SW 1271 (cell line): ENCODE measurements at places on chromosomes 3 and 15.

DNA sequence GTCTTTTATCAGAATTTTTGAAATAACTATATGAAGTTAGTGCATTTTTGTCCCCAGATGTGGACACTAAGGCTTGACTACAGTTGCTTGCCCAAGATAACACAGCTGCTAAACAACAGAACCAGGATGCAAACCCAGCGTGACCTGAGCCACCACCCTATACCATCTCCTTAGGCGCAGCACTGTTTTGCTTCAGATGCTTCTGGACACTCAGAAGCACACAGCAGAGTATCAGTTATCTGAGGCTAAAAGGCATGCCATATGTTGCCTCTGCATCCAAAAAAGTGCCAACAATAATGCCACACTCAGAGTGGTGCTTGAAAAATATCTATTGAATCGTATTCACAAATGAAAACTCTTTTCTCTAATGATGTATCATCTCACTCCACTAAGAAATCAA is 24.5 kb downstream of the KCNMB2 start:
- DNase-seq: no peak

DNA sequence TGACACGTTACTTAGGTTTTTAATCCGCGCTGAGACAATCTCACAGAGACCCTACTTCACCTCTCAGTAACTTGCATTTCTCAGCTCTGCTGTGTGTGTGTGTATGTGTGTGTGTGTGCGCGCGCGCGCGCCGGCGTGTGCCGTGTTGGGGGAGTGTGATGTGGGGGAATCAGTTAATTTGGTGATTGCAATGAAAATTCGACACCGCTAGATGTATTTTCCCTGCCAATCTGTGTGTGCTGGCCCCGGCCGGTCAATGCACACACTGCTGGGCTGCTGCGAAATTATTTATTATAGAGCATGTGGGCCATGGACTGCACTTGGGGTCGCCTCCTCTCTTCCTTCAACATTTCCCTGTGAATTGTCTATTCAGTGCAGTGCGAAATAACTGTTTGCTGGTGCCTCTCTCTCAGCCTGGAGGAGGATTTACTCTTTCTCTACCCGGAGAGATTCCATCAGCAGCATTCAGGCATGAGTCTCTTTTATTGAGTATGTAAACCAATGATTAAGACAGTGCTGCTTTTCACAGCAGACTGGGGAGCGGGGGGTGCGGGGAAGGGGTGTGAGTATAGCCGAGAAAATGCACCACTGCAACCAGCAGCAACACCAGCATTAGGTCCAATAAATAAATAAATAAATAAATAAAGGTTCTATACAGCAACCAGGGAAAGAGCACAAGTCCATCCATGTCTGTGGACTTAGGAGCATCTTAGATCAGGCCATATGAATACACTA is 2.9 kb downstream of the CADM2 start:
- DNase-seq: no peak

- DNase-seq: no peak
Measured at GRCh38 chr15:70382009-70382749, 284.5 kb upstream of the TLE3 start.

DNA sequence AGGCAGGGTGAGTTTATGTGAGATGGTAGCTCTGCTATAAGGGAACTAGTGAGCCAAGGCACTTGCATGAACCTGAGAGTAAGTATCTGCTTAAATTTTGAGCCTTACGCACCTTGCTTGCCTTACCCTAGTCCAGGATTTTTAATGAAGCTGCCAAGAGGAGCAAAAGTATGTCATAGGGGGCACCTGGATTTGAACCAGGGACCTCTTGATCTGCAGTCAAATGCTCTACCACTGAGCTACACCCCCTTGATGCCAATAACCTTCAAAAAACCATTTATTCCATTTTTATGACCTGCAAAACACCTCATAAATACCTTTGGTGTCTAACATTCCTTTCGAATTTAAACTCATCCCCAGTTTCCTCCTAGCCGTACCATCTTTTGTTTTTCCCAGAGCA is 88.3 kb upstream of the ACP3 start:
- DNase-seq: no peak

- no peak for DNase-seq
Measured at GRCh38 chr15:53453253-53454105, 306.0 kb downstream of the WDR72 start.

- DNase-seq: no peak
Measured at GRCh38 chr3:155368786-155369185, 75.3 kb upstream of the STRIT1 start.

DNA sequence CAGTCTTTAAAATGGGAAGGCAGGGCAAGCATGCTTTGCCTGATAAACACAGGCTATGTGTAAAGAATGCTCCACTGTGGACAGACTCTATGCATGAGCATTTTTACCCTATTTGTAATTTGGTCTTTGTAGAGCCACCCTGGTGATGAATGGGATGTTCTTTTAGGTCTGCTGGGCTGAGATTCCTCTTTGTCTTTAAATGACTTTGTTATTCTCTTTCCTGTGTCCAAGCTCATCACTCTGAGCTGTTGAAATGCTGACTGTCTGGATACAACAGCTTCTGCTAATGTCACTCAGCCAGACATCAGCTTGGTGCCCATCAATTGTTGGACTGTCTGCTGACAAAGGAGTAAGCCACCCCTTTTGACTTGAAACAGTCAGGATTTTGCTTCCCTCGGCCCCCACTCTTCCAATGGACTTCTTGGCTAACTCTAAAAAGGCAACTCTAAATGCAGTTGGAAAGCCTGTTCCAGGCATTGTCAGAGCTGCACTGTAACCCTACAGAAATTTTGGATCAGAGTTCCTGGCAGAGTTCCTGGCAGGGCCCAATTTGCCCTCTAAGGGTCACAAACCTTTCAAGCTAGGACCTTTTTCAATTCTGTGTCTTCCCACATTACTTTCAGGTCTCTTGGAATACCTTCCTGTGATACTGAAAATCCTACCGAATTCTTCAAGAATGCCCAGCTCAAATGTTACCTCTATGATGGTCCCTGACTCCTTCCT is 40.5 kb upstream of the EIF1B start:
- DNase-seq: no peak

DNA sequence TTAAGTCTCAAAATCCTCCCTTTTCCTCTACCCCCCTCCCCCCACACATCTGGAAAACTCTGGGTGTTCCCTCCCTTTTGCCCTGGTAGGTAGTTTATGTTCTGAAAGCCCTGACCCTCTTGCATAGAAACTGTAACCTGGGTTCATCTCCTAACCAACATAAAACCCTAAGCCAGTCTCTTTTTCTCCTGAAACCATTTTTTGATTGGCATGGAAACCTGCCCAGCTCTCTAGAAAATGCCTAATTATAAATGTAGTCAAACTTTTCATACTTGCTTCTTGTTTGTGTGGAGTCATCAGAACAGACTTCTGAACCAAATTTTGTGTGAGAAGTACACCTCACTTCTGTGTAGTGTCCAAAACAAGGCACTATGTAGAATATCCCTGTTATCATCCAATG is 1264.4 kb downstream of the SI start:
- DNase-seq: no peak

DNA sequence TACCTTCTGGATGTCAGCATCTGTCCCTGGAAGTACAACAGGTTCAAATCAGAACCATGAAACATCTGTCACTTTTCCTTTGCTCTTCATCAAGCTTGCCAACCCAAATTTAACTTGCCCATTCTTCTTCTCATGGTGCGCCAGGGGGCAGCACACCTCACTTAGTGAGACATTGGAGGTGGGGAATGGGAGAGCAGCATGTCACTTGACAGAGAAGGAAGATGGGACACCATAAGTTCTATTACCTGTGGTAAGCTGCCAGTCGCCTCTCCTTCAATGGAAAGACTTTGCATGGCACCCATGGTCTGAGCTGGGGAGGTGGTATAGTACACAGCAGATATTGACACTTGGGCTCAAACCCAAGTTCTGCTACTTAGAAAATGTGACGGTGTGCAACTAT is 2.9 kb downstream of the SCN5A start:
- no peak for DNase-seq

DNA sequence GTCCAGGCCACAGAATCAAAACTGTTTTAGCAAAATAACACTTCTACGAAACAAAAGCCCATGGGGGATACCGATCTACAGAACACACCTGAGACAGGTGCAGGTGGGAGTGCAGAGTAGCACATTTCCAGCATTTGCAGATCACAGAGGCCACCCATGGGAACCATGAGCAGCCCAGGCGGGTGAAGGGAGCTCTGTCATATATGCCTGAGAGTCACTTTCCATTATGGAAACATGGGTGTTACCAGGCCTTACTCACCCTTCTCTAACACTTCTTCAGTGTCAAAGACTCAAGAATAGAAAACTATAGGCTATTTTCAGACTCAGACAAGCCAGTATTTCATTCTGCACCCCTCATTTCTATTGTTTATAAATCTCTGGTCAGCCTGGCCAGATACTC is 3.5 kb downstream of the PLA1A start:
- DNase-seq: no peak
